NCI-H1694 (cell line): ENCODE measurements at places on chromosomes 5 and 9.

DNA sequence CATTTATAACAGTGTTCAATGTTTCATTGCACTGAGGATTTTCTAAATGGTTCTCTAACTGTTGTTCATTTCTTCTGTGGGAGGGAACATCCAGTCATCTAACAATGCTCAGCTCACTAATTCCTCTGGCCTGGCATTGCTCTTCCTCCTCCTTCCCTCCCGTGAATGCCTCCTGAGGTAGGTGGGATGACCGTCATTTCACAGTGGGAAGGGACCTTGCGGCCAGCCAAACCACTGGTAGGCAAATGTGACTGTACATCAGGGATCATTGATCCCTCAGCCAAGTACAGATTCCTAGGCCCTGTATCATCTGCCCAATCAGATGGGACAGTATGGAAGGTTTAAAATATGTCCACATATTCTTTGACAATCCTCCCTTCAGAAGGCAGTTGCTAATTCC is 23.7 kb upstream of the VDAC1 start:
- DNase-seq: no peak

- DNase-seq: no peak
Observed at GRCh38 chr5:36733183-36733582, 126.8 kb downstream of the SLC1A3 start.

- DNase-seq: no peak
Observed at GRCh38 chr9:89400403-89401116, 82.3 kb downstream of the SECISBP2 start.

DNA sequence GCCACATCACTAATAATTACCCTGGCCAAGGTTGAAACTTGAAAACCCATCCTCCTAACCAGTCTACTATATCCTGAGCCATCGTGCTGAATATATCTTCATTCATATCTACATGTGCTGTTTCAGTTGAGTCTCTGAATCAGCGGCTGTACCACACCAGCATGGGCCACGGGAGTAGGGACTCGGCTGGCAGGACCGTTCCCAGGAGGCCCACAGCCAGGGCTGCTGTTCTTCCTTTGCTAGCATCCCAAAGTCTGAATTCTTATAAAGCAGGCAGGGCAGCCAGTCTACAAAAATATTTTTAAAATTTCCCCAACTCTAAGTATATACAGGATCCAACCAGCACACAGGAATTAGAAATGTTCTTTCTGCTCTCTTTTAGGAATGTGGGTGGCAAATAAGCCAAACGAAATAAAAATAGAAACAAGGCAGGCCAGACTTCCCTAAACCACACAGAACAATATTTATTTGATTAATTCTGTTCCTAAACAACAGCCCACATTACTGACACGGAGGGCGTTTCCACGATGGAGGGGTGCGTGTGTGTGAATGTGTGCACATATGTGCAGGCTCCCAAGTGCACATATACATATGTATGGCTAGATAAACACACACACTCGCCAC is 42.8 kb upstream of the EQTN start:
- no peak for DNase-seq

DNA sequence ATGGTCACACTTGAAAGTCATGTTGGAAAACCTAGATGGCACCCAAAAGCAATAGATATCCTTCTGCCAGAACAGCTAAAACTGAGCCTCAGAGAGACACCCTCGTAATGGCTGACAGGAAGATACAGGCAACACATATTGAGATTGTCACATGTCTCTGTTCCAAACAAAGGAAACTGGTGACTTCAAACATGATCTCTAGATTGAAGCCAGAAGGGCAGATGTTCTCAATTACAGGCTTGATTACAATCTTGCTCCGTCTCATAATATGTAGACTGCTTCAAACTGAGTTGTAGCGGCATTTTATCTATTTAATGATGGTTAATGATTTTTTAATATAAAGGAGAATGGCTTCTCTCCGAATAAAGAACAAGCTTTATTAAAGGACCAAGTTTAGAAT is 774.3 kb downstream of the KCTD16 start:
- DNase-seq: no peak

GRCh38 chr5:94524841-94525697 is 93.3 kb downstream of the KIAA0825 start:
- peak; percentile 20 for DNase-seq

DNA sequence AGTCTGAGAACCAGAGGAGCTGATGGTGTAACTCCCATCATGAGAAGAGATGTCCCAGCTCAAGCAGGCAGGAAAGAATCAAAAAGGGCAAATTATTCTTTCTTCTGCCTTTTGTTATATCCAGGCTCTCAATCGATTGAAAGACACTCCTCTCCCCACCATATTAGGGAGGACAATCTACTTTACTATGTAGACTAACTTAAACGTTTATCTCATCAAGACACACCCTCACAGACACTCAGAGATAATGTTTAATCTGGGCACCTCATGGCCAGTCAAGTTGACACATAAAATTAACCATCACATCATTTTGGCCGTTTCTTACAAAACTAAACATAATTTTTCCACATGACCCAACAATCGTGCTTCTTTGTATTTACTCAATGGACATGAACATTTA is 534.3 kb upstream of the RORB start:
- DNase-seq: no peak

DNA sequence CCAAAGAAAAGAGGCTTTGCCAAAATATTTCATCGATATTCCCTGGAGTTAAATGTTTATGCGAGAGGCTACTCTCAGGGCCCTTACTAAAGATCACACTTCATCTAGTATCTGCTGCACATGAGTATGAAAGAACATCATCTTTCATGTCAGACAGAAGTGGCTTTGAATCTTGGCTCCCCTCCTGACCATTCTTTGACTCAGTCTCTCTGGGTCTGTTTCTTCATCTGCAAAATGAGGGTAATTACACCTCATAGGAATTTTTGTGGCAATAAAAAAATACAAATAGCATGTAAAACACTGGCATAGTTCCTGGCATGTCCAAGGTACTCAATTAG is 58.1 kb downstream of the SLIT3 start:
- DNase-seq: no peak

DNA sequence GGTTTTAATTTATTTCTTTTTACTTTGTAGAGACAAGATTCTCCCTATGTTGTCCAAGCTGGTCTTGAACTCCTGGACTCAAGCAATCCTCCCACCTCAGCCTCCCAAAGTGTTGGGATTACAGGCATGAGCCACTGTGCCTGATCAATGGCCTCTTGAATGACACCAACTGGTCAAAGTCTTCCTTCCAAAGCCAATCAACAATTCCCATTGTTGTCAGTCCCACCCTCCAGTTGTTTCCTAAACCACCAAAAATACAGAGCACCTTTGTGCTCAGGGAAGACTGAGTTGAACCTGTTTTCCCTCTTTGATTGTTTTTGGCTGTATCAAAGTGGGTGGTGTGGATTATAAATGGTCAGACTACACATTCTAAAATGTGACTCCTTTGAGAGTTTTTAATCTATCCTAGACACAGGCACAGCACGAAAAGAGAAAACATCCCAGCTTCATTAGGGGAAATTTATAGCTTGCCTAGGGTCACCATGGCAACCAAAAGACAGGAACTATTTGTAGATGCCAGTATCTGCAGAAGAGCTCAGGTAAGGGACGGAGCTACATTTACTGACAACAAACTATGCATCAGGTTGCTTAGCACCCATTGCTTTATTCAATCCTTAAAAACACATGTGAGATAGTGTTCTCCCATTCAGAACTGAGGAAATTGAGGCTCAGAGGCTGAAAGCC is 27.6 kb upstream of the ATP6V1G1 start:
- DNase-seq: no peak

DNA sequence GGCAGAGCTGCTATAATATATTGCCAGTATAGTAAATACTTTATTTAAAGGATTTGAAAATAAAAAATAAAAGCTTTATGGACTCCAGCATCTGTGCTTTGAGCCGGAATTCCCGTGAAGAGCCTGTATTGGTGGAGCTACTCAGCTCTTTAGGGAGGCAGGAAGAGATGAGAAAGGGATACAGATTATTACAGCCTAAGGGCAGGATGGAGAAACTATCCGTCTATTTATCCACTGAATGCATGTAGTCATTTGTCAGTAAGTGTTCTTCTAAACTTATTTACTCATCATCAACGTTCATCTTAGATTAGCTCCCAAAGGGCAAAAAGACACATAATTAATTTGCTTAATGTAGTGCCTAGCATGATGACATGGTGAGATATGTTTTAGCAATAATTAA is 48.4 kb downstream of the SLC1A1 start:
- no peak for DNase-seq

DNA sequence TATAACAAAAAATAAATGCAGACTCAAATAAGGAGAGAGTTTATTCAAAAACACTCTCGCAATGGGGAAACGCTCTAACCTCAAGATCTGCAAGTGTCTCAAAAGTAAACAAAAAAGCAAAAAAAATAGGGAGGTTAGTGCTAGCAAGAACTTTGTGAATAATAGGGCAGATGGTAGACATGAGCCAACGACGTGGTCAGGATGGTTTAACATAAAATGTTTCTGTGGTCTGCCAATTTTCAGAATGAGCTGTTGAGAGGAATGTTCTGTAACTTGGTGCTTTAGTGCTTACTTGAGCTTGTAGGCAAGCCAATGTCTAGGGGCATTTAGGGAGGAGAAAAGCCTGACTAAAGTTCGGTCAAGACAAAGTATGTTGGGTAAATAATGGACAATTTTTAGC is 1813.9 kb upstream of the CDH6 start:
- DNase-seq: no peak

GRCh38 chr9:133814586-133815208 is 76.5 kb upstream of the SARDH start:
- no peak for DNase-seq

DNA sequence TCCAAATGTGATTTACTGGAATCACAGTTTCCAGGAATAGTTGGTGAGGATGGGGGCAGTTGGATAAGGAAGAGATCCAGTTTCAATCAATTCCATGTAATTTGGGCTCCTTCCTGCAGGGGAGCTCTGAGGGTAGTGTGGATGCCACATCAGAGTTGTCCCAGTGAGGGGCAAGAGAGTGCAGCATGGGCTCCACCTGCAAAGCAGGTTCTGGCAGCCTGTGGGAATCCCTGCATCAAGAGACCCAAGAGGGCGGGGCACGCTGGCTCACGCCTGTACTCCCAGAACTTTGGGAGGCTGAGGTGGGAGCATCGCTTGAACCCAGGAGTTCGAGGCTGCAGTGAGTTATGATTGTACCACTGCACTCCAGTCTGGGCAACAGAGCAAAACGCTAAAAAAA is 188.5 kb downstream of the CACNA1B start:
- no peak for DNase-seq

- no peak for DNase-seq
Observed at GRCh38 chr9:2597483-2597882, 24.1 kb upstream of the VLDLR start.

GRCh38 chr5:13477118-13477737 is 467.3 kb downstream of the DNAH5 start:
- DNase-seq: no peak

- DNase-seq: no peak
Observed at GRCh38 chr5:168481330-168481788, 4.9 kb upstream of the RARS1 start.

DNA sequence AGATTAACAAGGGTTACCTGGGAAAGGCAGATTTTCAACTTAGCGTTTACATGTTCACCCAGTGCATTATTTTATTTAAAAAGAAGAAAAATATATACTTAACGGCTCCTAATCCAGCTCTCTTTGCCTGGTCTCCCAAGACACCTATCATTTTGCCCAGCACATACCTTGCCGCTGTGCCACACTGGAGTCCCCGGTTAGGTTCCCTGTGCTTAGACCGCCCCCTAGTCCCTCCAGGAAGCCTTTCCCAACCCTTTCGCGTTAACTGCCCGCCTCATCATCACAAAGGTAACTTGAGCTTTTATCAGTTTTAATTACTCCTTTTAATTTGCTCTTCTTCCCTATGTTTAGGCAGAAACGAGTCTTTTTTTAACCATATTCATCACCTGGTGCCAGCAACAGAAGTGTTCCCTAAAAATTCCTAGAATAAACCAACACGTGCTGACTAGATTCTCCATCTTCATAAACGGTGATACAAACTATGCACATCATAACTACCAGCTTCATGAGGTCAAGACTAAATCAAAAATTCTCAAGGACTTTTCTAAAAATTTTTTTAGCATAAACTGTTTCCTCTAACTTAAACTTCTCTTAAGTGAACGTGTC is 19.7 kb downstream of the DNAJA1 start:
- DNase-seq: peak; percentile 66

DNA sequence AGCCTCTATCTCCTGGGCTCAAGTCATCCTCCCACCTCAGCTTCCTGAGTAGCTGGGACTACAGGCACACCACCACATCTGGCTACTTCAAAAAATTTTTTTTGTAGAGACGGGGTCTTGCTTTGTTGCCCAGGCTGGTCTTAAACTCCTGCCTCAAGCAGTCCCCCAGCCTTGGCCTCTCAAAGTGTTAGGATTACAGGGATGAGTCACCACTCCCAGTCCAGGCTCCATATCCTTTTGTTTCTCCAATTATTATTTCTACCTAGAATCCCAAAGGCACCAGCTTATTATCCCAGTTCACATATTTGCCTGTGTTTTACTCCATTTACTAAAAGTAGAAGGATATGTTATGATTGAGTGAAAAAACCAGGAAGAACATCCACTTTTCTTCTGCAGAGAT is 84.9 kb downstream of the TEK start:
- DNase-seq: no peak

DNA sequence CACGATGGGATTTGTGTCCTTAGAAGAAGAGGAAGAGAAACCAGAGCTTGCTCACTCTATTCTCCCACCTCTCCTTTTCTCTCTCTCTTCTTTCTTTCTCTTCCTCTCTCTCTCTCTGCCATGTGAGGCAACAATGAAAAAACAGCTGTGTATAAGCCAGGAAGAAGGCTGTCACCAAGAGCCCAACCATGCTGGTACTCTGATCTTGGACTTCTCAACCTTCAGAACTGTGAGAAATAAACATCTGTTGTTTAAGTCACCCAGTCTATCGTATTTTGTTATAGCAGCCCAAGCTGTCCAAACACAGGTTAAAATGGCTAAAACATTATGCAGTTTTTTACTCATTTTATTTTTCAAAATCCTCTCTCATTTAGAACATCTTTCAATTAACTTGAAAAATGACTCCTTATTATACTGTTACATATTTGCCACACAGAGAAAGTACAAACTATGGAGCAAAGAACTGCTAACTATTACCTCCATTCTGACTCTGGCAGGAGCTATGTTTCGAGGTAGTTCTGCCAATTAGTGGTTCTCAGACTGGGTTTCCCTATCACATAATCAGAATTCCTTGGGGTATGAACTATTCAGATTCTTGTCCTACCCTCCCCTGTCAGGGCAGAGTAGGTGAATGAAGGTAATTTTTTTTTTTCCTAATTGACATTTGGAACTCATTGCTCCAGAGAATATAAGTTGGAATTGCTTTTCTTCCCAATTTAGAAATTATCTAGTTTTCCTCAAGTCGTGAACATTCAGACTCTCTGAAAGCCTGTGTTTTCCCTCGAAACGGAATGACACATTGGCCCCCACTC is 434.6 kb downstream of the ENC1 start:
- DNase-seq: no peak

DNA sequence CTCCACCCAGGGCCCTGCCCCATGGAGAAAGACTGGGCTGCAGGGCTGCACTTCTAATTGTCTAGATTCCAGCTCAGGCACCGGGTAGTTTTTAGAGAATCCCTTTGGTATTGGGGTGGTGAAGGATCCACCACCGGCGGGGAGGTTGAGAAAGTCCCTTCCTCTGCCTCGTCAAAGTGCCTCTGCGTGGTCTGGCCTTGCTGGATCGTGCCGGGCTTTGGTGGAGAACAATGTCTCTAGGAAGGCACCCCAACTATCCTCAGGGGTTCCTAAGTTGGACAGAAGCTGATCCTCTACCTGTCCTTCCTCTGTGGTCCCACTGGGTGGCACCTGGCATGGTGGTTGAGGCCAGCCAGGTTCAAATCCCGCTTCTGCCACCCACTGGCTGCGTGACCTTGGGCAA is 7.3 kb upstream of the AMBP start:
- DNase-seq: no peak

GRCh38 chr5:137752905-137753690 is 1.1 kb downstream of the HNRNPA0 start:
- DNase-seq: no peak
